ENCODE measurements at places on chromosomes 16 and 17.

DNA sequence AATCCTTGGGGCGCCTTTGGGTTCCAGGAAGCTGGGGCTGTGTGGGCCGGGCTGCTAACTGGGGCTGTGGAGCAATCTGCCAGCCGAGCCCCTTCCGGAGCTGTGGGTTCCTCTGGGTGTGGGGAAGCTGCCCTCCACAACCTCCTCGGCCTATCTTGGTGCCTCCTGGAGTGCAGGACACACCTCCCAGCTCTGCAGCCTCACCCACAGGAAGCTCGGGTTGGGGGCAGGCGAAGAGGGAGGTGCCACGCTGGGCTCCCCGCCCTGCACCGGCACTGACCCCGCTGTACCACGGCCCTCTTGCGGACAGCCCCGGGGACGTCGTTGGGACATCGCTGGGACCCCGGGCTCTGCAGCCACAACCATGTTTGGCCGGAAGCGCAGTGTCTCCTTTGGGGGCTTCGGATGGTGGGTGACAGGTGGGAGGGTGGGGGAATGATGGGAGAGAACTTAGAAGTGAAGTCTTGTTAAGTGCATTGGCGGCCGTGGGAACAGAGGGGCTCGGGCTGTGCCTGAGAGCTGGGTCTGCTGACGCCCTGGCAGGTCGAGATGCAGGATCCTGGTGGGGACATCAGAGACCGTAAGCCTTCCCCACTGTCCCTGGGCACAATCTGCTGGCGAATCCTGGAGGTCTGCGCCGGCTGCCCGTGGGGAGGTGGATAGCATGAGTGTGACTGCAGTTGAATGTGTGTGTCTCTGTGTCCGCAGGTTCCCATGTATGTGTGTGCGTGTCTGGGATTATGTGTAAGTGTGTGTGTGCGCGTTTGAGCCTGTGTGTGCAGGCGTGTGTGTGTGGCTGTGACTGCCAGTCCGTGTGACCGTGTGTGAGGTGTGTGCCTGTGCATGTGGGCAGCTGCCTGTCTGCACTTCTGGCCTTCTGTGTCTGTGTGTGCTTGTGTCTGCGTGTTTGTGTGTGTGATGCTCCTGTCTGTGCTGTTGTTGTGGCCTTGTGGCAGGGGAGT is at the start of gene RAP1GAP2:
Gene RAP1GAP2 (plus strand): TSS at position 275 of the 962 bp plus-strand sequence. CDS start 90 bp downstream, at position 365.
- peak; percentile 66 for DNase-seq

DNA sequence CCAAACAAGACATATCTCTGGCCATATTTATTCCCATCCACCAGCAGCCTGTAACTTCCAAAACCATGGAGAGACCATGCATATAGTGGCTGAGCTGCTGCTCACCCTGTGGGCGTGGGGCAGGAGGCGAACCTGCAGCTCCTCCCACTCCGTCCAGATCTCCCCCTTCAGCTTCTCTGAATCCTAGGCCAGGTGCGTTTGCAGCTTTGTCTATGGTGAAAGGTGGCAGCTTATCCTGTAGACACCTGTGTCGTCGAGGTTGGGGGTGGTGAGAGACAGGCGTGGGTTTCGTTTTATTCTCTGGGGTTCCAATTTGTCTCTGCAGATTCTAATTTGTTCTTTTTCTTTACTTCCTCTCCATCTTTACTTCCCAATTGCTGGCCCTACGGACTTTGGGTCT is 9.7 kb upstream of the ANKS4B start:
- no peak for DNase-seq

- no peak for DNase-seq
Observed at GRCh38 chr17:43329183-43329582, 69.6 kb upstream of the ARL4D start.

DNA sequence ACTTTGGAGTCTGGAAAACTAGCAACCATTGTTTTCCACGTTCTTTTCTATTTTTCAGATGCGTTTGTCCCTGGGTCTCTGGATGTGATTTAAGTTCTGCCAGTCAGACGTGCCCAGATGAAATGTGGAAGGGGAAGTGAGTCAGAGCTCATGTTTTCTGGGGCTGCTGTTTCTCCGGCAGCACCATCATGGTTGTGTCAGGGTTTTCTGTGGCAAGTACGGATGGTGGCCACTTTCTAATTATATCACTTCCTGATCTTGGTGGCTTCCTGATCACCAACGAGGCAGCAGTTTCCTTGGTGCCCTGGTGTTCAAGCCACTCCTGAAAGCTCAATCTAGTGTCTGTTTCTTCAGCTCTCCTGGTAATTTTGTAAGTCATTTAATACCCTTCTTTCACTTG is 31.4 kb upstream of the PMFBP1 start:
- peak; percentile 31 for DNase-seq

DNA sequence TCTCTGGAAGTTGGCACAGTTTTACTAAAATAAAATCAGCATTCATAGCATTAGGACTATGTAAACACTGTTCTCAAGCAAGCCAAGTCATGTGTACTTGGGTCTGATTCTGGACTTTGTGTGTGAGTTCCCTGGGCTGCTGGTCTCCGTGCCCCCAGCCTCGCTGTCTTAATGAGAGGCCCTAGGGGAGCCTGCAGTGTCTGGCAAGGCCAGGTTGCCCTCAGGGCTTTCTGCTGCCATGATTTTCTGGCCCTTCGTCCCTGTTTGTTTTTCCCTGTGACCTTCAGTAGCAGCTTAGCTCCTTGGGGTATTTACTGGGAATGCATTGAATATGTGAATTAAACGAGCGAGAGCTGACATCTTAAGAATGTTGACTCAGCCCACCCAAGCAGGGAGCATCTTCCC is 161.8 kb downstream of the RPTOR start:
- no peak for DNase-seq

DNA sequence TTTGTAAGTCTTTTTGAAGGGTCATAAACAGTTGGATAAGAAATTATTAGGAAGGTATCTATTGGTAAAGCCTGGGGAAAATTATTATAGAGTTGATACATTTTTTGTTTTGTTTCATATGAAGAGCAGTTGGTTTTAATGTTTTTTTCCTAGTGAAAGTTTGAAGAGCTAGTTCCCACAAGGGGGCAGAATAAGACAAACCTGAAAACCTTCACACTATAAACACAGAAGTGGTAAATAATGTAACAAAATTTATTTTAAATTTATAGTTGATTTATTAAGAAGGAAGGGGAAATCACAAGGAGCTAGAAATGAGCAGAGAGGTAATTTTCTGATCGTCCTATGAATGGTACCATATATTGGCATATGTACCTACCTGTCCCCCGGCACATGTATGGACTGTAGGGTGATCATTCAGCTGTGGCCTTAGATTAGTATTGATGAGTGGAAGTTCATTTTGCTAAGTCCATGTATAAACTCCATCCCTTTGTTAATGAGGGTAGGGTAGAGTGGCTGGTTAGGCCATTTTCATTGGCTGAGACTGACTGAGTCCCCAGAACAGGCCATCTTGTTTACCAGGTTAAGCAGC is 116.3 kb downstream of the TANC2 start:
- no peak for DNase-seq

DNA sequence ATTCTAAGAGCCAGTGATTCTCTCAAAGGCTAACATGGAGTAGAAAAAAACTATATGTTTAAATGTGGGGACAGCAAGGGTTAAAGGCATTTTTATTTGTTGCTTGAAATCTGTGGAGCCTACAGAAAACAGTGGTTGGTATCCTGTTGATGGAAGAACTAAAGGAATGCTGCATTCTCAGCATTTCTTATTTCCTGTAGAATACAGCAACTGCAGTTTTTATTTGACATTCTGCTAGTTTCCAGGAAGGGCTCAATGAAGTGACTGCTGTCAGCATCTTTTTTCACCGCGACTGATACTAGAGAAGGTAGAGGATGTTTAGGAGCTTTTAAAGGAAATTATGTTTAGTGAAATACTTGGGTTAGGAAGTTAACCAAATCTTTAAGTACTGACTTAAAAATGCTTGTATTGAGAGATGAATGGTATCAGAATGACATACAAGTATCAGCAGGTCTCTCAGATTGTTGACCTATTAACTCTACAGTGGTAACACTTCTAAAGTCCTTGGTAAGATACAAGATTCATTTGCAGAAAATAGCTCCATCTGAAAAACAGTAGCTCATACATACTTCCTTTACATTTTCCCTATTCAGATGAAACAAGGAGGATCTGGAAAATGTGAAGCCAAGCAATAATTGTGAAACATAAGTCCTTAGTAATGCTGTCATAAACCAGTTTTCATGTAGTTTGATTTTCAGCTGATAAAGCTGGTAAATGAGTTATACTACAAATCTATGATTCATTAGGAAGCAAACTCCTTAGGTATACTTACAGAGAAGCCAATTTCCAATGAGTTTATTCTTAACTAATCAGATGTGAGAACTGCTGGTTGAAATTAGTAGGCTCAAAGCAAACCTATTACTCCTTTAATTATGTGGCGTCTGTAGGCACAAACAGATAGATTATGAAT is 15.2 kb downstream of the CLTC start:
- no peak for DNase-seq

DNA sequence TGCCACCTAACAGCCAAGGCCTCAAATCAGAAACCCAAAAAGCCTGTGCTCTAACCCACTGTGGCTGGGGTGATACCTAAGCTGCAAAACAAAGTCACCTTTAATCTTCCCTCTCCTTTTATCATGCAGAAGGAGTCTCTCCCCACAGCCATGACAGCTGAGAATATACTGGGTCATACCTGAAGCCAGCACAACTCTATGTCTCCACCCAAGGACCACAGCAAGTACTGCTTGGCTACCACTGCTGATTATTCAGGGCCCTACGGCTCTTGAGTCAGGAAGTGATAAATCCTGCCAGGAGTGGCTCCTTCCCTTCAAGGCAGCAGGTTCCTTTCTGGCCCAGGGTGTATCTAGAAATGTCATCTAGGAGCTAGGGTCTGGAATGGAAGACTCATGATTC is 151.5 kb upstream of the TOM1L1 start:
- DNase-seq = no peak

GRCh38 chr16:6528217-6528616 is 804.4 kb upstream of the RBFOX1 start:
- no peak for DNase-seq

- peak; percentile 79 for DNase-seq
Observed at GRCh38 chr17:7437950-7438614, 1.2 kb upstream of the FGF11 start.

- no peak for DNase-seq
Observed at GRCh38 chr16:19513377-19514053, 8.4 kb downstream of the GDE1 start.

DNA sequence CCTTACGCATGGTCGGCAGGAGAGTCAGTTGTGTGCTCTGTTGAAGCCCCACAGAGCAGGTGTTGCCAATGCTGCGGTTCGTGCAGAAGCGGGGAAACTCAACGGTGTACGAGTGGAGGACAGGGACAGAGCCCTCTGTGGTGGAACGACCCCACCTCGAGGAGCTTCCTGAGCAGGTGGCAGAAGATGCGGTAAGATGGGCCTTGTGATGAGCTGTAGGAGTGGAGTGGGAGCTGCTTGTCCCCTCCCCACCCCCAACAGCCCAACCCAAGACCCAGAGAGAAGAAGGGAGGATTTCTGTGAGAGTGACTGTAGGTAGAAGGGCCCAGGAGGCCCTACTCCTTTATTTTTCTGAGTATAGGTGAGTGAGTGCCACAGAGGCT is 4.9 kb downstream of the CDK5RAP3 start:
- no peak for DNase-seq

- no peak for DNase-seq
Observed at GRCh38 chr17:39835038-39835786, 28.9 kb downstream of the IKZF3 start.

GRCh38 chr17:75636381-75637142 is 3.3 kb downstream of the SMIM5 start:
- DNase-seq = no peak

- DNase-seq = no peak
Observed at GRCh38 chr17:258906-259305, 77.5 kb upstream of the DOC2B start.

DNA sequence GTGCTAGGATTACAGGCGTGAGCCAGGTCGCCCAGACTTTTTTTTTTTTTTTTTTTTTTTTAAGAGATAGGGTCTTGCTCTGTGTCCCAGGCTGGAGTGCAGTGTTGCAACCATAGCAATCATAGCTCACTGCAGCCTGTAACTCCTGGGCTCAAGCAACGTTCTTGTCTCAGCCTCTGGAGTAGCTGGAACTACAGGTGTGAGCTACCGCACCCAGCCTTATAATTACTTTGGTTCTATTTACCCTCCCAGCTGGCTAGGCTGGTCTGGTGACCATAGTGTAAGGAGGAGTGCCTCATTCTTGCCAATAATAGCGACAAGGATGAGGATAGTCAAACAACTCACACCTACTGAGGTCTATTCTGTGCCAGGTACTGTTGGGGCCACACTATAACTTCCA is 39.6 kb upstream of the USP7 start:
- DNase-seq = no peak

- no peak for DNase-seq
Observed at GRCh38 chr17:2803386-2803785, 7.1 kb downstream of the RAP1GAP2 start.

DNA sequence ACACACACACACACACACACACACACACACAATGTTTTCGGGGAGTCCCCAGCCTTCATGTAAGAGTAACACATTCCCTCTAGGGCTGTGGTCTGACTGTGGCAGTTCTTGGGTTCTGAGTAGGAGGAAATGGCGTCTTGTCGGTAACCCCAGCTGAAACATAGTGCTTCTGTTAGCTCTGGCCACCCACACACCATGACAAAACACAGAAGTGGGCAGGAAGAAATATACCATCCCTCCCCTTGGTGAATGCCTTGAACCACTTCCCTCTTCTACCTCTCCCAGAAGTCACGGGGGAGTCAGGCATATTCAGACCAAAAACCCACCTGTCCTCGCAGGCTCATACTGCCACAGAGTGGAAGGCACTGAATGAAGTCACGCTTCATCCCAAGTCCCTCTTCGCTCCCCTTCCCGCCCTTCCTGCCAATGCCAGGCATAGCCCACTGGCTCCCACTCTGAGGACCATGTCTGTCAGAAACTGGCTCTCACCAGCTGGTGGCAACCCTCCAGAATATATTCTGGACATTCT is 11.5 kb downstream of the SLC35B1 start:
- peak; percentile 83 for DNase-seq

- no peak for DNase-seq
Observed at GRCh38 chr17:76582660-76583059, 3.0 kb downstream of the ST6GALNAC2 start.

DNA sequence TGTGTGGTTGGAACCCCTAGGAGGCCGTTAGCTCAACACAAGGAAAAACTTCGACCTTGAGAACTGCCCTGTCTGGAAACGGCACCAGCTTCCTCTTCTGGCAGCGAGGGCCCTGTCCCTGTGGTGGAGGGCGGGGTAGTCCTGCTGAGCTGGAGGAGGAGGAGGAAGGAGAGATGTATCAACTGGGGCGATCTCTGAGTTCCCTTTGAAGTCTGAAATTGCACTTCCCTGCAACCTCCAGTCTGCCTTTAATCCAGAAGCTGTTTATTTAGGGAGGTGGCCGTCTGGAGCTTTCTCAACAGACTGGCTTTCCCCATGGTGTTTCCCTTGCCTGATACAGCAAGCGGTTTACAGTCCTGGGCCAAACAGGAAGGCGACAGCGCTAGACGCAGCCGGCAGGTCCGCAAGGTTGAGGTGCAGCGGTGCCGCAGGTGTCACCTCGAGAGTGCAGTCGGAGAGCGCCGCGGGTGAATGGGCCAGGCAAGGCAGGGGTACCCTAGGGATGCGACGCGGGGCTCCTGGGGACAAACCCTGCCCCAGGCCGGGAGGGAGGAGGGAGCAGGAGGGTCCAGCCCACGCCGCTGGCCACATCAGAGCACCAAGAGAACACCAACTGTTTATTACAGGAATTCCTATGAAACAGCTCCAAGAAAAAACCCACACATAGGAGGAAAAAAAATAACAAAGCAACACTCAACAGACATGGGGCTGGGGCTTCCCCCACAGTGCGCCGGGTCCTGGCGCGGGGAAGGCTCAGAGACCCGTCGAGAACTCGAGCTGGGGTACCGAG is 11.4 kb upstream of the MRPS23 start:
- DNase-seq = no peak

All from activated T-cell treated with anti-CD3 and anti-CD28 coated beads, Interleukin-2, amount 50 U/mL, for 48 hours (primary cell).